ENCODE measurements at places on chromosomes 1 and 21. TPM values are rescaled to one million over a fixed set of nuclear protein-coding genes. Genes with fewer than 3 reads are reported as not detected.

MUL1 gene
- total RNA-seq, result 31.8 TPM

DNAH14 gene
- total RNA-seq, result 25.0 TPM

SLC25A34 gene
- total RNA-seq, result 1.5 TPM

MROH9 gene
- total RNA-seq, result under 0.01 TPM

All from osteoblast (primary cell).